ENCODE measurements at places on chromosomes 2 and 18. TPM values are rescaled to one million over a fixed set of nuclear protein-coding genes. Genes with fewer than 3 reads are reported as not detected.

The GKN2 gene
- total RNA-seq = 0.36 TPM

The SCN1A gene
- 0.33 TPM for total RNA-seq

The LGALSL gene
- total RNA-seq = 30.2 TPM

The IGFBP5 gene
- total RNA-seq = 7.2 TPM

The MSH2 gene
- 56.5 TPM for total RNA-seq

The TDRD15 gene
- total RNA-seq = 0.05 TPM

The VAMP8 gene
- total RNA-seq = 225 TPM

The KCNF1 gene
- total RNA-seq = 8.4 TPM

The C2orf69 gene
- 16.1 TPM for total RNA-seq

The PLEKHH2 gene
- total RNA-seq = 1.6 TPM

The MBP gene
- total RNA-seq = 9.7 TPM

The TEX44 gene
- total RNA-seq = not detected

The AQP12B gene
- total RNA-seq = not detected

Data from endothelial cell (in vitro differentiated cells).